G401 (cell line): ENCODE measurements at places on chromosomes 16 and 17.

- DNase-seq: no peak
Observed at GRCh38 chr16:8375232-8375587, 215.1 kb downstream of the TMEM114 start.

GRCh38 chr16:11078812-11079459 lies 134.6 kb downstream of the CLEC16A start:
- DNase-seq: no peak

- no peak for DNase-seq
Observed at GRCh38 chr17:1607971-1608320, 20.7 kb downstream of the SLC43A2 start.

- no peak for DNase-seq
Observed at GRCh38 chr16:19745286-19746010, 27.4 kb downstream of the IQCK start.

DNA sequence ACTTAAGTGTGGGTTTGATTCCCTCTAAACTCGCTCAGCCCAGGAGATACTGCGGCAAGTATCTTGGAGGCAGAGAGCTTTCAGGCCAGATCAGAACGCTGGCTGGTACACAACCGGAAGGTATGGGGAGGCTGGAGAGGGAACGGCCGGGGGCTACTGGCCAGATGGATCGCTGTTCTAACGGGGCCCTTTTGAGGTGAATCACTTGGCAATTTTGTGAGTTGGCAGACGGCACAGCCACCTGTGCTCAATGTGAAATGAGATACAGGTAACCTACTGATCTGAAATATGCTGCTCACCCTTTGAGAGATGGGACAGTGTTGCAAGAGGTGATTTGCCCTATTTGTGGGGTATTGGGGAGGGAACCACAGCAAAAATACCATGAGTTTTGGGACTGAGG lies 622.9 kb upstream of the RBFOX1 start:
- DNase-seq: peak; percentile 99

GRCh38 chr16:56939801-56940200 lies 7.9 kb downstream of the HERPUD1 start:
- no peak for DNase-seq

DNA sequence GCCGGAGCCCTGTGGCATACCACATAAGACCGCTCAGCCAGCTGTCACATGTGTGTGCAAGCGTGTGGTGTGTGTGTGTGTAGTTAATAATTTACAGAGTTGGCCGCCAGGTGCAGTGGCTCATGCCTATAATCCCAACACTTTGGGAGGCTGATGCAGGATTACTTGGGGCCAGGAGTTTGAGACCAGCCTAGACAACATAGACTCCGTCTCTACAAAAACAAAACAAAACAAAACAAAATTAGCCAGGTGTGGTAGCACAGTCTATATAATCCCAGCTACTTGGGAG lies 20.4 kb downstream of the SOCS1 start:
- DNase-seq: no peak

DNA sequence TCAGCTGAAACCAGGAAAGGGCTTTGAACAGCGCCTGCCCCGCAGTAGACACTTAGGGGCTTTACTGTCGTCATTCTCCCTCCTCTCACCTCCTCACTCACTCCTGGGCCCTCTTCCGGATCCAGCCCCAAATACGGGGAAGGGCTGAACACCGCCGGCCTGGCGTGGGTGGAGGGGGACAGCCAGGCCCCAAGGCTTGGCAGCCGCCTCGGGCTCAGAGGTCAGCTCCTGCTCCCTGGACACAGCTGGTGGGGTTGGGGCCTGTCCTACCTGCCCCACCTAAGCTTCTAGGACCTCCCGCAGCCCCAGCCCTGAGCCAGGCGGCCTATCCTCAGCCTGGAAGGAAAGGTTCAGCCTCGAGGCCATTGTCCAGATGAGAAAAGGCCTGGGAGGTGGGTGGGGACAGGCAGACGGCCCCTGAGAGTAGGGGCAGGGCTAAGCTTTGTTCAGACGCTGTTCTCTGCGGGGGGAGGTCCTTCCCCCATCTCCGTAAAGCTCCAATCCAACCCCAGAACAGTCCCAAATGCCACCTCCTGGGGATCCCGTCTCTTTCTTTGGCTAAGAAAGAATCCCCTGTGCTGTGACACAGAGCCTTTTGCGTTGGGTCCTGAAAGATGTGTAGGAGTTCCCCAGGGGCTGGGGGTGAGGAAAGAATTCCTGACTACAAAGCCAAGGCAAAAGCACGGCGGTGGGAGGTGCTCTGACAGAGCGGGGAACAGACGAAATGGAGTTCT lies 881 bp upstream of the LLGL1 start:
- DNase-seq: peak; percentile 35

DNA sequence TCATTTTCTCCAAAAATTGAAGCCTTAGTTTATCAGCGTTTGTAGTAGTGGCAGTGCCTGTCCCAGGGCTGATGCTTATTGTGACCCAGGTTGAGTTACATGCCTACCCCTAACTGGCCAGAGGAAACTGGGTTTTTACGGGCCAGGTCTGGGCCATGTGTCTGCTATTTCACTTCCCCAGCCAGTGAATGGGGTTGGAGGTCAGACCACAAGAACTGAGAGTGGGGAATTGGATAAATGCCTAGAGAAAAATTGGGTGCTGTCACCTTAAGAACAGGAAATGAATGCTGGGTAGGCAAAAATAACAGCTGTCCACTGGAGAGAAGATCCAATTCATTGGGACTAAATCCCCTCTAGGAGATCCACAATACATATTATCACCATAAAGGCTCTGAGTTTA lies 5.2 kb downstream of the ADPRM start:
- DNase-seq: no peak

DNA sequence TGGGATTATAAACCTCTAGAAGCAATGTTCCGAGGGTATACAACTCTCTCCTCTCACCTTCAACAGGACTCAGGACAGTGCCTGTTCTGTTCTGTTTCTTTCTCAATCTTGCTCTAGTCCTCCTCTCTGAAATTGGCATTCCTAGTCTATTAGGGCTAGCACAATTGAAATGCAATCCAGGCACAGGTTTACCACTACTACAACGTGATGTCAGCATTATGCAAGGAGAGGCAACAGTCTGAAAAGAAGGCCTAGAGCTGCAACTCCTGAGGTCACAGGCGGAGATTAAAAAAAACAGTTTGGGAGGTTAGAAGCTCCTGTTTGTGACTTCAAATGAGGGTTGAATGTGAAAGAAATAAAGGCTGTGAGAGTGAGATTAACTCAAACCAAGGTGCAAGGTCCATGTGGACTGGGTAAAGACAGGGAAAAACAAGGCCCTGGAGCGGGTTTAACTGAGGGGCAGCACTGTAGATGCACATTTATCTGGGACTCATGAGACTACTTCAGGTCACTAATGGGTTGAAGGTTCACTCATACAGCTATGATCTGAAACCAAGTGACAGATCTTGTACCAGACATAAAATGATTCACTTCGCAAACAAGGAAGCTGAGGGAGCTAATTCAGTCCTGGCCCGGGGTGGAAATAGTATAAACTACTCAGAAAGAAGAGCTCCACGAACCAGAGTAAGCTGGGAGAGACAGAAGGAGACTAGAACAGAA lies 16.8 kb downstream of the AMFR start:
- no peak for DNase-seq

- DNase-seq: no peak
Observed at GRCh38 chr16:1123525-1124230, 27.6 kb upstream of the C1QTNF8 start.

DNA sequence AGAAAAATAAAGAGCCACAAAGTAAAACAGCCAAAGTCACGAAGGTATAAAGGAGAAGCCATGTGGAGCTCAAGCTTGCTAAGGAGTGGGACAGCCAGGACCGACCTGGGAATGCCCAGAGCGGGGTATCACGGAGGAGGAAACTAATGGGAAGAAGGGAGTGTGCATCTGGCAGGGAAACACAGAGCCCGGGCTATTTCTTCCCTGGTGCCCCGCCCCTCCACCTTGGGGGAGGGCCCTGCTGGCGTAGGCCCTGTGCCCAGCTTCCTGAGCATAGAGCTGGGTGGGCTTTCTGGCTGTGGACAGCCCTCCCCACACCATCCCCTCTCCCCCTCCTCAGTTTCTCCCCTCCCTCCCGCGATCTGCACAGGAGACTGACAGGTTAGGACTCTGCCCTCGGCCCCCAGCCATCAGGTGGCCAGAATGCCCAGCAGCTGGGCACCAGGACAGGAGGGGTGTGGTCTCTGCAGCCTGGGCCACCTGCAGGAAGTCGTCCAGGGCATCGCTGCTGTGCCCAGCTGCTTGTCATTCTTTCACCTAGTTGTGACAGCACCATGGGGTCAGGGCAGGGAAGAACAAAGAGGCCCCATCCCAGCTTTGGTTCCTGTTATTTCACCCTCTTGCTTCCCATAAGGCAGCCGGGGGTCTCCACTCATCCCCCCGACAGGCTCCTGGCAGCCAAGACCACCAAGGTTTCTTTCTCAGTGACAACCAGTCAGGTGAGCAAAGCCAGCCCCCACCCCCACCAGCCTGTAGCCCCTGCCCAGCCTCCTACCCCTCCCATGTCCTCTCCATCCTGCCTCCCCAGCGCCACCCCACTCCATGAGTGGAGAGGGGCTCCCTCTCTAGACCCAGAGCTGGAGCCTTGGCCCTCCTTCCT lies 7.1 kb upstream of the DCAF7 start:
- DNase-seq: no peak

DNA sequence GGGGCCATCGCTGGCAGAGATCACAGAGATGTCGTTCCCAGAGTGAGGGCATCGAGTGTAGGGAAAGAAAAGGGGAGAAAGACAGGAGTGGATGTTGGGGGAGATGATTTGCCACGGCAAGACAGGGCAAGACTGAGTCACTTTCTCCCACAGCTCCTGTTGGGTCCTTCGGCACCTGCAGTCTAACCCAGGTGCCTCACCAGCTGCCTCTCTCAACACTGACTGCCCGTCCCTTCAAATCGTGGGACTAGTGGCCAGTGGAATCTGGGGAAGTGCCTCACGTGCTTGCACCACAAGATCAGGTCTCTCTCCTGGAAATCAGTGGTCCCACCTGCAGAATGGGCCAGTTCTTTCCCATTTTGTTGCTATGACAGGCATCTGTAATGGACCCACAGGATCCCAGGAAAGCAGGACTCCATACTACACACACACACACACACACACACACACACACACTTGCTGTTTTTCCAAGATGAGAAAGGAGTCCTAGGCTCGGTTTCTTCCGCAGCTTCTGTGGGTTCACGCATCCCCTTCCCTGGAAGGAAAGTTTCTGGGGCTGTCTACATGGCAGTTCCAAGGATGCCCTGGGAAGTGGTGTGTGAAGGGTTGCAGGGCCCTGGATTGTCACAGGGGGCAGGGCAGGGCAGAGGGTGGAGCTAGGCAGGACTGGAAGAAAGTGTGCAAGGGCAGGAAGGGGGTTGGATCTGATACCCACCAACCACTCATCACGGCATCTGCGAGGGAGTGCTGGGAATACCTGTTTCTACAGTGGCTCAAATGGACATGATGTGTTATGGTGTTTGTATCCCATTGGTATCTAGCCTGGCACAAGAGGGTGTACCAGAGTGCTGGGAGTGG lies 10.2 kb upstream of the CBX8 start:
- DNase-seq: no peak

GRCh38 chr16:7765079-7765550 lies 432.5 kb downstream of the RBFOX1 start:
- DNase-seq: no peak

GRCh38 chr16:72247821-72248253 lies 75.9 kb upstream of the PMFBP1 start:
- DNase-seq: no peak
